ENCODE measurements at places on chromosomes 7 and 10.

DNA sequence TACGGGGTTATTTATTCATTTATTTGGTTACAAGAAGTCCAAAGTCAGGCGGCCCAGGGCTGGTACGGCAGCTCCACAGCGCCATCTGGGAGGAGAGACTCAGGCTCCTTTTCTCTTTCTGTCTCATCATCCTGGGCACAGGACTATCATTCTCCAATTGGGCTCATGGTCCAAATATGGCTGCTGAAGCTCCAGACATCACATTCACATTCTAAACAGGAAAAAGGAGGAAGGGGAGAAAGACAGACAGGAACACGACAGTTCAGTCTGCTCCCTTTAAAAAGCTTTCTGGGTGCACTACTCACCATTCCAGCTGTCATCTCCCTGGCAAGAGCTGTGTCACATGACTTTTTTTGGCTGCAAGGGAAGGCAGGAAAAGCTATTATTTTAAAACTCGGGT, 74.4 kb upstream of the PDZD8 start:
- H3K4me1 ChIP-seq = no peaks in the 10 kb centered on the region
- no peaks in the 10 kb centered on the region for H3K27me3 ChIP-seq
- H3K27ac ChIP-seq = no peak overlapping the region

GRCh38 chr10:6737080-6737641, 157.1 kb upstream of the PRKCQ start:
- H3K4me3 ChIP-seq = no peak overlapping the region
- no peaks in the 10 kb centered on the region for H3K36me3 ChIP-seq
- no peak for DNase-seq
- H3K27ac ChIP-seq = no peak overlapping the region
- H3K27me3 ChIP-seq = peaks cover 39% of the 10 kb centered on the region

DNA sequence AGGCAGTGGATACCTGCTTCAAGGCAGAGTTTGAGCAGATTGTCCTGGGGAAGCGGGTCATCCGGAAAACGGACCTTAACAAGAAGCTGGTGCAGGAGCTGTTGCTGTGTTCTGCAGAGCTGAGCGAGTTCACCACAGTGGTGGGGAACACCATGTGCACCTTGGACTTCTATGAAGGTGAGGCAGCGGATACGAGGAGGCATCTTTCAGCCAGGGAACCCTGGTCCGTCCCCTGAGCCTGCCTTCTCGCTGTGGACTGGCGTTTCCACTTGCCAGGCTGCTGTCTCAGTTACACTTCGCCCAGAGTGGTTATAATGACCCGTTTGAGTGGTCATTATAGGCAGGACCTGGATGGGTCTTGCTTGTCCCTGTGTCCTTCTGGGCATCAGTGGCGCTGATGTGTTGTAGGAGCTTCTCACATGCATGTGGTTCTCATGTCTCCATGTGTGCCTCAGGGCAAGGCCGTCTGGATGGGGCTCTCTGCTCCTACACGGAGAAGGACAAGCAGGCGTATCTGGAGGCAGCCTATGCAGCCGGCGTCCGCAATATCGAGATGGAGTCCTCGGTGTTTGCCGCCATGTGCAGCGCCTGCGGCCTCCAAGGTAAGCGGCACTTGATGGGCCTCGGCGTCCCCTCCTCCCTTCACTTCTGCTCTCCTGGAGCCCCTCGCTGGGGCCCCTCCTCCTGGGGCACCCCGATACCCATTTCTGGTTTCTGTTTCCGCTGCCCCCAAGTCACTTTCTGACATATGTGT, 18.0 kb downstream of the UPP1 start:
- no peak overlapping the region for H3K27ac ChIP-seq
- peaks cover 83% of the 10 kb centered on the region for H3K36me3 ChIP-seq
- H3K27me3 ChIP-seq = no peaks in the 10 kb centered on the region
- peaks cover 31% of the 10 kb centered on the region for H3K4me1 ChIP-seq
- no peak for DNase-seq

DNA sequence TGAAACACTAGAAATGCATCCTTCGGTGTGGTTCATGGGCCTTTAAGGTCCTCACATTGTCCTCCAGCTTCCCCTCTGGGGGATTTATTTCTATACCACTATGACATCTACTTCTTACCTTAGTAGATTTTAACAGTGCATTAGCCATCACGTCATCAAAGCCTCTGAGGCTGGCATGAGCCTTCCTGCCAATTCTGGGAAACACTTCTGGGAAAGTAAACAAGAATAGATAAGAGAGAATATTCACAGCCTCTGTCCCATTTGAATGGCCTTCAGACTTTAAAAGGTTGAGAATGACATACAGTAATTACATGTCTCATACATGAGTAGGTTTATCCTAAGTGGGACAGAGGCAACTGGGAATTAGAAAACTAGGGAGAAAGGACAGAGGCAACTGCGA, 89.7 kb downstream of the AMPH start:
- H3K36me3 ChIP-seq = no peaks in the 10 kb centered on the region
- H3K4me1 ChIP-seq = no peaks in the 10 kb centered on the region
- H3K27ac ChIP-seq = no peak overlapping the region
- DNase-seq = no peak
- peaks cover 2% of the 10 kb centered on the region for H3K27me3 ChIP-seq

DNA sequence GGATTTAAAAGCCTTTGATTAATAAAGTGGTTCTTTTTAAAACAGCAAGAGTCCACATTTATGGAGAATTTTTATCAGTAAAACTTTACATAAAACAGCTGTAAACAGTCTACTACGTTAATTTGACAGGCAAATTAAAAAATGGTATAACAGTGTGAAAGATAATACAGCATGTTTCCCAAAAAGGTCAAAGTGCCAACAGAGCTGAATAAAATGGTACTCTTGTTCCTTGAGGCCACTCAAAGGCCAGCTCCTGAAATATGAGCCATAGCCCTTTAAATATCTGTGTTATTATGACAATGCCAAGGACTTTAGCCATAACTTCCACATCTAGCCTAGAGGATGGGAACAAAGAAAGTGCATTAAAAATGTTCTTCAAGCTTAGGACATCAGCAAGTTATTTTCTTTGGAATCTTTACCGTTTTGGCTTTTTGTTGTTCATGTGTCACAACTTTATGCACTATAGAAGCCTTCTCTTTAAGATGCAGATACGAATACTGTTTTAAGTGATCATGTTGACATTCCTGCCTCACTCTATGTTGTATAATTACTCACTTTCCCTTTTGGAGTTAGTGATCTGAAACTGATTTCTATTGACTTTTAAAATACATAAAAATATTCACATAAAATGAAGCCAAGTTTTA, 165.6 kb downstream of the RNLS start:
- H3K27ac ChIP-seq = no peak overlapping the region
- no peaks in the 10 kb centered on the region for H3K36me3 ChIP-seq
- H3K4me1 ChIP-seq = peaks cover 2% of the 10 kb centered on the region
- H3K27me3 ChIP-seq = no peaks in the 10 kb centered on the region
- DNase-seq = no peak

DNA sequence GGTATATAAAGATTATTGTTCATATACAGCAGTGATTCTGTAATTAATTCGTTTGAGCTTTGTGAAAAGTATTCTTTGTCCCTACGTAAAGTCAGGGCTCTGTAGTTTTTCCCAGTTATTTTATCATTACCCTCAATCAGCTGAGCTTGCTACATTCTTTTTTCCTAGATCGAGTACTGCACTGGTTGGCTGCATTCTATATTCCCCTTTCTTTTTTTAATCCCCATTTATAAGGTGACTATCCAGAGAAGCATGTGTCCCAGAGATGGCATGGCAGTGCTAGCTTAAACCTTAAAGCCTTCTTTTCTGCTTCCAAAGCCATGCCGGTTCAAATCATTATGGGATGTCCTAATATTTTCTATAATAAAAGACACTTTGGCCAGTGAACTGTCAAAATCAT, 230.1 kb upstream of the CELF2 start:
- H3K4me3 ChIP-seq = no peak overlapping the region
- H3K4me1 ChIP-seq = no peaks in the 10 kb centered on the region
- H3K27me3 ChIP-seq = peaks cover 18% of the 10 kb centered on the region
- no peak overlapping the region for H3K27ac ChIP-seq

- H3K36me3 ChIP-seq = no peaks in the 10 kb centered on the region
- peaks cover under 1% of the 10 kb centered on the region for H3K4me1 ChIP-seq
- no peak overlapping the region for H3K4me3 ChIP-seq
- H3K27me3 ChIP-seq = no peaks in the 10 kb centered on the region
- H3K27ac ChIP-seq = no peak overlapping the region
These were observed 342.3 kb upstream of the BMPER start for GRCh38 chr7:33562996-33563395.

DNA sequence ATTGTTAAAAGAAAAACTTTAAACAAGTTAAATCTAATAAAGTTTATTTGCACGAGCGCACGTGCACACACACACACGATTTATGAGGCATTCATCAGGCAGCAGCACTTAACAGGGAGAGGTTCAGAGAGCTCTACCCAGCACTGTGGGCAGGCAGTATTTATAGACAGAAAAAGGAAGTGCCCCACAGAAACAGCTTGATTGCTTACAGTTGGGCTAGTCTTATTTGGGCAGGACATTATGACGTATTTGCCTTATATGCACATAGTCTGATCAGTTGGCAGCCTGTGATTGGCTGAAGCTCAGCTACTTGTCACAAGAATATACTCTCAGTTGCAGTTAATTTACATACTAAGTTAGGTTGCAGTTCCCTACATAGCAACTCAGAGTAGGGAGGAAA, 1.2 kb upstream of the SDHAF3 start:
- no peaks in the 10 kb centered on the region for H3K27me3 ChIP-seq
- H3K4me1 ChIP-seq = peaks cover 37% of the 10 kb centered on the region
- H3K4me3 ChIP-seq = no peak overlapping the region
- peak overlapping the region; percentile 88 for H3K27ac ChIP-seq

- no peak overlapping the region for H3K4me3 ChIP-seq
- H3K4me1 ChIP-seq = peaks cover 16% of the 10 kb centered on the region
- no peaks in the 10 kb centered on the region for H3K27me3 ChIP-seq
- peaks cover 43% of the 10 kb centered on the region for H3K36me3 ChIP-seq
- DNase-seq = no peak
- peak overlapping the region; percentile 56 for H3K27ac ChIP-seq
These were observed 17.6 kb downstream of the SLC26A4 start for GRCh38 chr7:107678110-107678753.

DNA sequence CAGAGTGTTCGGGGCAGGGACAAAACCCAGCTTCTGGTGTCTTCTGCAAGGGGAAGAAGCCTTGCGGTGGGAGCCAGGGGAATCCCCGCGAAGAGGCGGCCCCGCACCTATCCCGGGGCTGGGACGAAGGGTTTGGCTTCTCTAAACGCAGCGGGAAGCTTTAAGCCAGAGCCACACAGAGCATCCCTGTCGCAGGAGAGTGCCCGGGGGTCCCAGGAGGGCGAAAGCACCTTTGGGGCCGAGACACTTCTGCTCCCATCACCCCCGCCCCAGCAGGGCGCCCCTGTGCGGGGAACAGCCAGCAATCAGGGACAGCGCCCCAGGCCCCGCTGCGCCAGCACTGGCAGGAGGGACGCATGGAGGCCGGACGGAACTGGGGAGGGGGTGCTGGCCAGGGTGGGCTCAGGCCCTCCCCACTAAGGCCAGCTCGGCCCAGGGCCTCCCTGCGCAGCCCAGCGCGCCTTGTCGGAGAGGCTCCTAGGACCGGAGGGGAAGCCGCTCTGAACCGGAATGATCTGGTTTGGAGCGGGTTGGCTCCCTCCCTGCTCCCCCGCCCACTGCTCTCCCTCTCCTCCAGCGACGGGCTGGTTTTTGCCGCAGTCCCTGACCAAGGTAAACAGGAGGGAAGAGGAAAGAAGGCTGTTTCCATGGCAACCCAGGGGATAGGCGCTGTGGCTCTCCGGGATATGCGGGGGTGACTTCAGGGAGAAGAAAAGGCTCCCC, 63.9 kb downstream of the TMEM209 start:
- peaks cover 2% of the 10 kb centered on the region for H3K27me3 ChIP-seq
- DNase-seq = peak; percentile 44
- no peak overlapping the region for H3K27ac ChIP-seq

DNA sequence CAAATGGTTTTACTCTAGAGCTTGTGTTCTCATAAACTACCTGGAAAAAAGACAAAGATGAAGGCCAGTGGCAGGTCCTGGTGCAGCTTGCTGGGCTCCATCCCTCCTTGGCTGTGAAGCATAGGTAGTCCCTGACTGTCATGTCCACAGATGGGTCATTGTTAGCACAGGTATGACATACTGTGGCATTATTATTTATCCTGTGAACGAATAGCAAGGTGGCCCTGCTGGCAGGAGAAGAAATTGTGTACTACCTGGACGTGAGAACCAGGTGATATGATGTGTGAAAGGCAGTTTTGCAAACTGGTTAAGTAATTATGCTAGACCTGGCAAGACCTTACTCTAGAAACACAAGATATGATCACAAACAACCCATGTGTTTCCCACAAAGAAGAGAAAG, 63.9 kb downstream of the CCDC71L start:
- peaks cover 10% of the 10 kb centered on the region for H3K4me1 ChIP-seq
- no peak overlapping the region for H3K4me3 ChIP-seq
- H3K36me3 ChIP-seq = no peaks in the 10 kb centered on the region
- no peak overlapping the region for H3K27ac ChIP-seq

- H3K27me3 ChIP-seq = peaks cover 22% of the 10 kb centered on the region
- no peak overlapping the region for H3K27ac ChIP-seq
- H3K4me1 ChIP-seq = no peaks in the 10 kb centered on the region
These were observed 31.0 kb upstream of the ADRB1 start for GRCh38 chr10:114012650-114013049.

- H3K36me3 ChIP-seq = no peaks in the 10 kb centered on the region
- H3K4me1 ChIP-seq = peaks cover 18% of the 10 kb centered on the region
These were observed 27.1 kb downstream of the MDH2 start for GRCh38 chr7:76074972-76075370.

GRCh38 chr7:134940729-134941128, 45.6 kb upstream of the AGBL3 start:
- H3K36me3 ChIP-seq = no peaks in the 10 kb centered on the region
- H3K4me3 ChIP-seq = no peak overlapping the region
- no peak overlapping the region for H3K27ac ChIP-seq
- DNase-seq = no peak
- H3K4me1 ChIP-seq = no peaks in the 10 kb centered on the region

DNA sequence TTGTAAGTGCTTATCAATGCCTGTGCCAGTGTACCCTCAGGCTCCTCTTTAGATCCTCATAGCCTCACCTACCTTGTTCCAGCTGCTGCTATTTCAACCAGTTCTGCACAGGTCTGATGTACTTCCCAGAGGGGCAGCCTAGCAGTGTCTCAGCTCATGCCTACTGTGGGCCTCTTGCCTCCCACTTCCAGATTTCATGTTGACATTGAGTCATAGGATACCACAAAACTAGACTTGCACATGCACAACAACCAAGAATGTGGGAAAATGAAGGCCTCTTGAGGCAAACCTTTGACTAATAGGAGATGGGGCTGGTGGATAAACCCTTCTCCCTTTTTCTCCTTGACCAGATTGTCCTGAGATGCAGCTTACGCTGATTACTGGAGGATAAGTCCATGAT, 31.0 kb downstream of the PON3 start:
- H3K4me1 ChIP-seq = no peaks in the 10 kb centered on the region
- H3K4me3 ChIP-seq = no peak overlapping the region
- no peaks in the 10 kb centered on the region for H3K36me3 ChIP-seq

- H3K4me1 ChIP-seq = no peaks in the 10 kb centered on the region
- H3K27me3 ChIP-seq = no peaks in the 10 kb centered on the region
These were observed 793.8 kb upstream of the IGFBP3 start for GRCh38 chr7:46714904-46715303.

- H3K27ac ChIP-seq = no peak overlapping the region
- no peaks in the 10 kb centered on the region for H3K27me3 ChIP-seq
These were observed 387.3 kb downstream of the TNS3 start for GRCh38 chr7:47194516-47195057.

GRCh38 chr7:492714-493065, 27.0 kb downstream of the PDGFA start:
- no peak for DNase-seq
- peaks cover 6% of the 10 kb centered on the region for H3K27me3 ChIP-seq
- no peak overlapping the region for H3K4me3 ChIP-seq
- no peaks in the 10 kb centered on the region for H3K4me1 ChIP-seq

GRCh38 chr7:463817-464453, 55.7 kb downstream of the PDGFA start:
- H3K4me3 ChIP-seq = no peak overlapping the region
- H3K36me3 ChIP-seq = peaks cover 6% of the 10 kb centered on the region
- DNase-seq = no peak
- H3K27ac ChIP-seq = no peak overlapping the region
- H3K27me3 ChIP-seq = no peaks in the 10 kb centered on the region

Data from activated CD4-positive, alpha-beta memory T cell treated with anti-CD3 and anti-CD28 coated beads, Interleukin-2, amount 10 ng/mL, durations not matched to agents 7 days and 5 days (primary cell).